Activated T-cell treated with anti-CD3 and anti-CD28 coated beads for 24 hours (primary cell): ENCODE measurements at places on chromosomes 5 and 9.

- DNase-seq, result no peak
Measured at GRCh38 chr5:83145882-83146331, 68.6 kb downstream of the XRCC4 start.

GRCh38 chr9:81289622-81290021 lies 399.7 kb downstream of the TLE1 start:
- DNase-seq, result no peak

DNA sequence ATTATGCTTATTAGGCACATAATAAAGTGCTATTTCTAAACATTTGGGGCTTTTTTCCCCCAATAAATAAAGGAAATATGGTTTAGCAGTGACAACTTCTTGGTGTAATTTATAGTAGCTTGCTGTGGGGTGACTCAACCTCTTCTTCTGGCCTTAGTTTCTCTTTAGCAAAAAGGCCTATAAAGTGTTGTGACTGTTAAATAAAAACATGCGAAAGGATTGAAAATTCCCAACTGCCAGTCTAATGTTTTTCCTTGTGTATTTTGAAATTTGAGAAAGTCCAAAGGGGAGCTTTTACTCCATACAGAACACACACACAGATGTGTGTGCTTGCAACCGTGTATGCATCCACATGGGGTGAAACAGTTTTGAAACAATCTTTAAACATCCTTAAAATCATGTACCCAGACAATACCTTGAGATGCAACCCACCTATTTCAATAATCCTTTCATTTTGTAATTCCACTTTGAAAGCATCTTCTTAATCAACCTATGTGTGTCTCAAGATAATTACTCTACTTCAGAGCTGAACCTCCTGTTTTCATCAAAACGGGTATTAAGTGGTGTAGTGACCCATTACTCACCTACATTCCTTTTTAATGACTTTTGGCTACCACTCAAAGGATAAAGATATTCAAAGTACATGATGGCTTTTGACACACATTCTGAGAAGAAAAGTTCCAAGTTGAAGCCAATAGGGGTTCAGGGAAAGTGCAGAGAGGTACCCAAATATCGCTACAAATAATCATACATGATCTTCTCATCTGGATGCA lies 123.8 kb downstream of the DROSHA start:
- DNase-seq, result no peak

GRCh38 chr5:156879665-156880285 lies 29.7 kb downstream of the PPP1R2B start:
- DNase-seq, result no peak

GRCh38 chr5:80763211-80763610 lies 108.4 kb upstream of the DHFR start:
- no peak for DNase-seq

- no peak for DNase-seq
Measured at GRCh38 chr5:177276886-177277285, 26.6 kb downstream of the RAB24 start.
